Upper lobe of left lung (tissue), 6 donors: ENCODE measurements at places on chromosomes 4 and X. TPM values are rescaled to one million over a fixed set of nuclear protein-coding genes. Genes with fewer than 3 reads are reported as not detected.

The FAM9B gene
- total RNA-seq = 0.37 TPM

The NXF2B gene
- not detected for total RNA-seq

DNA sequence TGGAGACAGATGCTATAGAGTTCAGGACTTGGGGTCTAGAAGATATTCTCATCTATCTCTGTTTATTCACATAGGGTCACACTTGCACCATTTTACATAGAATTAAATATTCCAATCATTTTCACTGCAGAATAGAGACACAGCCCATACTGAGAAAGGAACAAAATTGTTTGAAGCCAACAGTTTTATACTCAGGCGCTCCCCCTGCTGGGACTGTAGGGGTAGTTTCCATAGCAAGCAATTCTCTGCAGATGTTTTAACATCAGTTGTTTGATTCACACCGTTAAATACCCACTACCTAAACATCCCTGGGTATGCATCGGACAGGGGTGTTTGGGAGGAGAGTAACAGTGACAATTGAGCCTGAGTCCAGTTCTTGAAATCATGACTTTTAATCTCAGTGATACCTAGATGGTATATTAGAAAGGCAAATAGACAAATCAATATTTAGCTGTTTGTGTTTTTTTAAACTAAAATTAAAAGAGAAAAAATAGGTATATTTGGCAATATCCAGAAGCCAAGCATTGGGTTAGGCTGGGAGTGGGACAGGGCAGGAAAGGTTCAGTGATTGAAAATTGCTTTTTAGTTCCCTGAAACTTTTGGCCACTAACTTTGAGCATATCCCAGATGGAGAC lies 33.8 kb downstream of the LONRF3 start:
- no peak for DNase-seq

DNA sequence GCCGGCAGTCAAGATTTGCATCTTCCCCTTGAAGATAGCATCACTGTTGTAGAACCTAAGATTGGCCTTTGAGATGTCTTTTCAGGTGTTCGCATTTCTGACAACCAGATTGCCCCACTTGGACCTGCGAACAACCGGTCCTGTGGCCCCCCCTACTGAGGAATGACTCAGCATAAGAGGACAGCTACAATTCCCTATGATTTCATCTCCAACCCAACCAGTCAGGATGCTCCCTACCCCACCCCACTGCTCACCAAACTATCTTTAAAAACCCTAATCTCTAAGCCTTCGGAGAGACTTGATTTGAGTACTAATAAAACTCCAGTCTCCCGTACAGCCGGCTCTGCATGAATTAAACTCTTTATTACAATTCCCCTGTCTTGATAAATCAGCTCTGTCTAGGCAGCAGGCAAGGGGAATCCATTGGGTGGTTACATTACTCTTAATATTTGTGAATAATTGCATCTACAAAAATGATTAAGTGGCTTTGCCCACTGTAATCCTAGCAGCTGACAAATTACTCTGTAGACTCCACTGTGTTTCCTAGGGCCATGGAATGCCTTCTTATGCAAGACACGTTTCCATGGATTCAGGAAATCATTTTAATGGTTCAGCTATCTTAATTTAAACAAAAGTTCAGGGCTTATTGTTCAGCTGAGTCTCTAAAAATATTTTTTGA lies 95.4 kb downstream of the GPR143 start:
- no peak for DNase-seq

The ITIH6 gene
- total RNA-seq = not detected

The SUPT20HL2 gene
- not detected for total RNA-seq

- DNase-seq = no peak
These were observed 7.6 kb downstream of the SEPTIN11 start for GRCh38 chr4:76957004-76957738.

The ARR3 gene
- not detected for total RNA-seq

DNA sequence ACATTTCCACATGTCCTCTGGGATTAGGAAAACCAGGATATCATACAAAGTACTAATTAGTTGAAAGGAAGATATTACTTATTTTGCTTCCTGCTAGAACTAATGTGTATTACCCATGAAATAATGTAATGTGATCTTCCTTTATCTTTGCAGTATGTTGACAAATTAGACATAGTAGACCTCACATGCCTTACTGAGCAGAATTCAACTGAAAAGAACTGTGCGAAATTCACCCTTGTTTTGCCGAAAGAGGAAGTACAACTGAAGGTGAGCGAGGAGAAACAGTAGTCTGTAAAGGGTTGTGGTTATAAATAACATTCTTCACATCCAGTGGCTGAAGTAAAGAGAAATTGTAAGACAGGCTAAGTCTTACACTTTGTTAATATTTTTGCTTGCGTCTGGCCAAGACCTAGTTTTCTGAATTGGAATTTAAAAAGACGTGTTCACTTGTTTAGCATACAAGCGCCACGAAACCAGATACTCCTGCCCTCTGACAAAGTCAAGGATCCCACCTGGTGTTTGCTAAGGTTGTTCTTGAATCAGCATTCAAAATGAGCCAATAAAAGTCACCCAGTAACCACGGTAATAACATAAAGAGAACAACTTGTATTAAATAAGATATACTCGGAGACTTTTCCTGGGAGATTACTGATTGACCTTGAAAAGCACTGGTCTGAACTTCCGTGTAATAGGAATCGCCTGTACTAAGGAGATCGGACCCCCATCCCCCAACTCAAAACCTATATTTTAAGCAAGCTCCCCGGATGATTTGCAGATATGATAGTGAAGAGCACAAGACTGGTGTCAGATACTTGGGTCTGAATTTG lies 16.9 kb downstream of the STAP1 start:
- DNase-seq = no peak

DNA sequence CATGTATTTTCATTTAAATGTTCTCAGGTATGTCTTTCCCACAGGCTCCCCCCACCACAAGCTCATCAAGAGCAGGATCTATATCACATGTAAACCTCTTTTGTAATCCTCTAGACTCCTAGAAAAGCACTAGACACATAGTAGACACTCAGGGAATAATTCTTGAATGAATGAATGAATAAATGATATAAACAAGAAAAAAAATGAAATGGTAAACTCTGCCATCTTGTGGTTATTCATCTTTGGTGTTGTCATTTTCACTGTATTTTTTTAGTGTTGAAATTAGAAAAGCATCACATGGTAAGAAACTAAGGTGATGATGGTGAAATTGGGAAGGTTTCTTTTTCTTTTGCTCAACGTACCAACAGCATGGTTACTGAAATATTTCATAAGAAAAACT lies 34.2 kb upstream of the C1GALT1C1 start:
- DNase-seq = no peak

The SLC7A11 gene
- 1.0 TPM for total RNA-seq

- DNase-seq = no peak
These were observed 41.9 kb downstream of the HPF1 start for GRCh38 chr4:169715826-169716225.

DNA sequence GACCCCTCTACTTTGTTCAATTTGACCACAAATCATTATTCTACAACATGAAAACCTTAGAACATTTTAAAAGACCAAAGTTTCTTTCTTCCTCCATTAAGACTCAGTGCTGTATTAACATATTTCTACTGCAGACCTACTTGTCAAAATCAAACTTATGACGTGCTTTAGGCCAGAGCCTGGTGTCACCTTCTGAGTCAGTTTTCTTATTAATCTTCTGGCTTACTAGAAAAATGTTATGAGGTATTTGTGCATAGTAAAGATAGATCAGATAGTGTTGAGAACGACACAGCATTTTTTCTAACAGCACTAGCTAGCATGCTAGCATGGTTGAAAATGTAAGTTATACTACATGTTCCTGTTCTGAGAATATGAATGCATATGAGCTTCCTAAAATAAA lies 333.6 kb upstream of the FAM241A start:
- DNase-seq = no peak

- no peak for DNase-seq
These were observed 168.8 kb upstream of the HS3ST1 start for GRCh38 chr4:11597506-11597905.

- DNase-seq = no peak
These were observed 84.0 kb upstream of the SCOC start for GRCh38 chr4:140289486-140289885.

GRCh38 chr4:17142232-17142711 lies 243.8 kb upstream of the LDB2 start:
- DNase-seq = no peak

The CDKL2 gene
- total RNA-seq = 32.4 TPM

The XAGE1B gene
- total RNA-seq = 3.2 TPM

DNA sequence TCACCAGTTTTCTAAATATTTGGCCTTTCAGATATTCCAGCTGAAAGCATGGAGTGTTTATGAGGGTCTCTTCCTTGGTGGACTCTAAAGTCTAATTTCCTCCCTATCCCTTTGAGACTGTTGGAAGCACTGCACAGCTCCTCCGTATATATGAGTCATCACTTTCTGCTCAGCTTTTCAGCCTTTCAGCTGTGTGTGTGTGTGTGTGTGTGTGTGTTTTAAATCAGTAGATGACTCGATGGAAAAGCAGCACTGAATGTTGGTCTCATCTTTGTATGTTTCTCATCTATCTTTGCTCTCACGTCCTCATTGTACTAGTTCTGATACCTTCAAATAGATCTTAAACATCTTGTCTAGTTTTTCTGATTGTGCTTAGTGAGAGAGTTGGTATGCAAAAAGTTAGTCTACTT lies 81.6 kb downstream of the ZFX start:
- DNase-seq = no peak

The CLCN3 gene
- total RNA-seq = 34.6 TPM

The PPEF2 gene
- not detected for total RNA-seq

GRCh38 chr4:6352031-6352692 lies 82.5 kb downstream of the WFS1 start:
- DNase-seq = no peak

- no peak for DNase-seq
These were observed 46.8 kb downstream of the GSTCD start for GRCh38 chr4:105755375-105755774.

- no peak for DNase-seq
These were observed 95.4 kb upstream of the FRG1 start for GRCh38 chr4:189845145-189845846.

The CYP2U1 gene
- 6.7 TPM for total RNA-seq

The DIPK2B gene
- 11.2 TPM for total RNA-seq

DNA sequence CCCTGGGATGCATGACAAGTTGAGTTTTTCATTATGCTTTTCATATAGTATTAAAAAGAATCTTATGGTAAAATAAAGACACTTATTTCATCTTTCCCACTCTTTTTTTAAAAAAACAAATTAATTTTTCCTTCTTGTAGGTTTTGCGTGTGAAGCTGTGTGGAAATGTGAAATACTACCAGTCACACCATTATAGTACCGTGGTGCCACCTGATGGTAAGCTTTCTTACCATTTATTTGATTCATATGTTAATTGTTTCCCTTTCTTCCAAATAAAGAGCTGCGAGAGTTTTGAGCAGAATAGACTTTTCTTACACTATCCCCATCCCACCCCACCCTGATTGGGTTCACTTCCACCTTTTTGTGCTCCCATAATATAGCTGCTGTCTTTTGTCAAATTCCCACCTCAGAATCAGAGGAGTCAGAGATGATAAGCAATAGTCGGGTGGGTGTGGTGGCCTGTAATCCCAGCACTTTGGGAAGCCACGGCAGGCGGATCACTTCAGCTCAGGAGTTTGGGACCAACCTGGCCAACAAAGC lies 44.3 kb downstream of the CASP6 start:
- no peak for DNase-seq

- DNase-seq = peak; percentile 86
These were observed 120.5 kb downstream of the ENPP6 start for GRCh38 chr4:184097241-184097605.

DNA sequence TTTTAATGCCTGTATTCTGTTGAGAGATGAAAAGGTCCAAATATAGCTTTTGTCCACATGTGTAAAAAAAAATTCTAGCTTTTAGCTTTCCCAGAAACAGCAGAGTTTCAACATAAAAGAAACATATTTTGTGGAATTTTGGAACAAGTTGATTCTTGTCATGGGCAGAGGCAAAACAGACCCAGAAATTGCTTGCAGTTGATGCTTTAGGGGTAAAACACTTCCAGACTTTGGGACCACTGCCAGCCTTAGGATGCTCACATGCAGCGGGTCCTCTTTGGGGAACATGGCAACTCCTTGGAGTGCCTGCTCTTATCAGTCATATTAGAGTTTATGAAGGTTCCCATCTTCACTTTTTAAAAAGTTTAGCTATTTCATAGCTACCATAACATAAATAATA lies 30.4 kb downstream of the DCLK2 start:
- DNase-seq = no peak

The XK gene
- total RNA-seq = 1.4 TPM

DNA sequence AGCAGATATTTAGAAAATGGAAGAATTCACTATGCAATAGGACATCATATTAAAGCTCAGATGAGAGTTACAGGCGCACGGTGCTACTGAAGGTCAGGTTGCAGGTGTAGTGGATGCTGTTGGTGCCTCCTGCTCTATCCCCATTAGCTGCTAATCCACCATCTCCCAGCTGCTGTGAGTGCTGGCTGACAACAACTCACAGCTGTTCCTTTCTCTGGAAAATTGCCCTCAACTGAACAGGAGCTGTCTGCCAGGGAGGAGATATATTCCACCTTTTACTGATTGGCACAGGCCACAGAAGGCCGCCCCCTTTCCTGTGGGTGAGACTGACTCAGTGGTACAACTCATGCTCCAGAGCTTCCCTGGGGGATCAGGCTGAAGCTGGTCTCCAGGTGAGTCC lies 48.7 kb downstream of the UCHL1 start:
- no peak for DNase-seq

GRCh38 chr4:89119836-89120235 lies 8.5 kb downstream of the TIGD2 start:
- no peak for DNase-seq

DNA sequence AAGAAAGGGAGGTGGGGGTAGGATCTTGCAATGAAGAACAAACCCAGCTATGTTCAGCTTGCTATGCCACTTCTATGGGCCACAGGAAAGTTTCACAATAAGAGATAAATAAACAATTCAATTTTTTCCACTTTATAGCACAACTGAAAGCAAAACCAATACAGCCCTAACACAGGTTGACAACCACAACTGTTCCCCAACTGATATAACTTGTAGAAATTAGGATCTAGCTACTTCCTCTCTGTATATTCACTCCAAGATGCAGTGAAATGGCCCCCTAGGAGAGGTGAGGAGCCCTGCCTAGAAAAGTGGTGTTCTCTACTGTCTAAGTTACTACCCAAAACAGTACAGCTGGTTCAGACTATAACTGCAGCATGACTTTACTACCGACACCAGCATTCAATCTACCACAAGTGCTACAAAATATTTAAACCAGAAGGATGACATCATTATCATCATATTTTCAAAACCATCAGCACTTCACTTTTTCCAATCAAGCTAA lies 77.0 kb downstream of the FBXW7 start:
- DNase-seq = no peak

DNA sequence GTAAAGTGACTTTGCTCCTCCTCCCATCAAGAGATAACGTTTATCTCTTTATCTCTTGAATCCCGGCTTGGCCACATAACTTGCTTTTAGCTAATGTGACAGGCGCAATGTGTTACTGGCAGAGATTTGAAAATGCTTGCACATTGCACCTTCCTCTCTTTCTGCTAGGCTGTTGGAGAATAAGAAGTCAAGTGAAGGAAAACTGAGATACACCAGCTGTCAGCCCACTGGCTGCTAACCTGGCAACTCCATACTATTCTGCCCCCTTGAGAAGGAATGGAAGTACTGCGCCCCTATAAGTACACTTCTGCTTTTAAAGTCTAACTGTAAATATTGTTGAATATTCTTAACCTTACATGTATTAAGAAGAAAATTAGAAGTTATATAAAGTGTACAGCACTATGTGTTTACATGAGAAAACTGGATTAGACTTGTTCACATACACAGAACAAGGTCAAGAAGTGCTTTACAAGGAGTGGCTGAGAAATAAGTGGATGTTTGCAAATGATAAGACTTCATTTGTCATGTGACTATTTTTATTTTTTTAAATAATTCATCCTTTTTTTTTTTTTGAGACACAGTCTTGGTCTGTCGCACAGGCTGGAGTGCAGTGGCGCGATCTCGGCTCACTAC lies 424.5 kb upstream of the CTSO start:
- DNase-seq = peak; percentile 21
